CD4-positive, alpha-beta T cell treated with Interleukin-15 for 4 hours (primary cell): ENCODE measurements at places on chromosomes 1 and 21.

DNA sequence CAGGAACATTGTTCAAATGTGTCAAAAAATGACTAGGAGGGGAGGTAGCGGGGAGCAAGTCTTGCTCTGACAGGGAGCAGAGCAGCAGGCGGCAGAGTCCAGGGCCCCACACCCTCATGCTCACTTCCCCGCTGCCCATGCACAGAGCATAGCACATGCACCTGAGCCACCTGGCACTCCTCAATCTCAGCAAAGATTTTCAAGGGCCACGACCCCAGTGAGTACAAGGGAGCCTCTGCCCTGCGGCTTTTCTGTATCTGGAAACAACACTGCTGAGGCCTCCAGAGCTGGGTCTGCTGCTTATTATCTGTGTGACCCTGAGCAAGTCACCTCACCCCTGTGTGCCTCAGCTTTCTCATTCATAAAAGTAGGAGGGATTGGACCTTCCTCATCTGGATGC, 1.1 kb upstream of the GJB3 start:
- no peak for DNase-seq

DNA sequence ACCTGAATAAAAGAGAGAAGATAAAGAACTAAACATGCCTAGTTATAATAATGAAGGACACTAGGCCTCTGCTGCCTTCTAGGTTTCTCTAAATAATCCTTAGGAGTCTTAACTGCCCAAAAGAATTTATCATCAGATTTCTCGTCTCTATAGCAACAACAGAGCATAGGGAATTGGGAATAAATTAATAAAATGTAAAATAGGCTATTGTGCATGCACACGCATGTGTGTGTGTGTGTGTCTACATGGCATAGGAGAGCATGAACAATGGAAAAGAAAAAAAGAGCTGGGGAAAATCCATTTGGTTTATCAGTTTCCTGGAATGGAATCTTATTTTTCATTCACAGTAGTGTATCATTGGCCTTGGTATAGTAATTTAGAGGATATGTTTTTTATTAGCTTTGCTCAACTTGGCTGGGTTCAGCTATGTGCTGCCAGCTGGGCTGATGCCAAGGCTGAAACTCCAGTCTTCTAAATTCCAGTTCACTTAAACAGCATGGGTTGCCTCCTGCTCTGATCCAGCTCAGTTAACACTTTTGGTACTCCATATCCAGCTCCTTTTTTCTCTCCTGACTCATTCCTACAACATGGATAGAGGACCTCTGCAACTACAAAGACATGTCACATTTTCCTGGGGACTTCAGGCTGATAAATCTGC, 80.6 kb upstream of the SLFNL1 start:
- no peak for DNase-seq

- DNase-seq, result no peak
Observed at GRCh38 chr1:115076384-115076915, 12.9 kb downstream of the TSPAN2 start.

GRCh38 chr1:10878469-10878868, 82.0 kb upstream of the CASZ1 start:
- DNase-seq, result no peak

GRCh38 chr21:44428281-44428960, 26.9 kb upstream of the LRRC3 start:
- peak; percentile 7 for DNase-seq

DNA sequence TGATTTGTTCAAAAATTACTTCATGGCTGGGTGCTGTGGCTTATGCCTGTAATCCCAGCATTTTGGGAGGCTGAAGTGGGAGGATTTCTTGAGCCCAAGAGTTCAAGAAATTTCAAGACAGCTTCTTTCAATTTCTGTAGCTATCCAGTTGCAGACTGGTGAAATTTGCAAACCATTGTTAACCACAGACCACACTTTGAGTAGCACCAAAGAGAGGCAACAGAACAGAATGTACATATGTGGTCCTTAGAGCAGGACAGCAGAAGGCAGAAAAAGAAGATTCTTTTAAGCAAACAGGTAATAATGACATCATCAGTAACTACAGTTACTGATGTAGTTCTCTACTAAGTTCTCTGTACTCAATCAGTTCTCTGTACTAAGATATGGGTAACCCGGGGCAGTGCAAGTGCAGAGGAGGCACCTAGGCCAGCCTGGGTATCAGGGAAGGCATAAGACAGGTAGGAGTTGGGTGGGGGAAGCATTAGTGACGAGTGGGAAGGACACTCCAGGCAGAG, 5.5 kb upstream of the KLF17 start:
- no peak for DNase-seq

DNA sequence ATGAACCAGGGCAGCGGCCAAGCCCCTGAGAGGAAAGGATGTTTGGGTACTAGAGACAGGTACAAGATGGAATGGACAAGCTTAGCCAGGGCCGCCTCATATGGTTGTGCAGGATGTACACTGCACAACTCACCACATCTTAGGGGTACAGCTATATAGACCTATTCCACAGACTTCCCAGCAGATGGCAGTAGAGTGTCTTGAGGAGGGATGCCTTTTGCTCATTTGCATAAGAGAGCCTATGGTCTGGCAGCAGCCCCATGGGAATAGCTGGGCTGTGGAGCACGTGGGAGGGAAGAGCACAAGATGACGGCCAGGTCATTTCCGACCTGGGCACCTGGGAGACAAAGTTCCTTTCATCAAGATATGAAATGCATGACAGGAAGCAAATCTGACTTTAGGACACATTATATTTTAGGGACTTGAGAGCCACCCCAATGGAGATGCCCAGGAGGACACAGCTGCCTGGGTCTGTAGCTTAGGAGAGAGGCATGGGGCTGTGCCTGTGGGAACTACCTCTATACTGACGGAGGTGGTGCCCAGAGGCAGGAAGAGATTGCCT, 215.5 kb downstream of the KCNJ6 start:
- DNase-seq, result peak; percentile 25

DNA sequence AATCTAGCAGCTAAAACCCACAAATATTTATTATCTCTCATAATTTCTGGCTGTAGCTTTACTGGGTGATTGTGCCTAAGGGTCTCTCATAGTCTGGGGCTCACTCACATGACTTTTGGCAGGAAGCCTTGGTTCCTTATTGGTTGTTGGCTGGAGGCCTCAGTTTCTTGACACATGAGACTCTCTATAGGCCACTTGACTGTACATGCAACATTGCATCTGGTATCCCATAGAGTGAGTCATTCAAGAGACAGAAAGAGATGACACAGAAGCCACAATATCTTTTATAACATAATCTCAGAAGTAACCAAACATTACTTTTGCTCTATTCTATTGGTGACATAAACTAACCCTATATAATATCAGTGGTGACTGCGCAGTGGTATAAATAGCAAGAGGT, 128.5 kb upstream of the HNRNPU start:
- no peak for DNase-seq

GRCh38 chr1:112239683-112240330, 156.2 kb upstream of the CTTNBP2NL start:
- no peak for DNase-seq

DNA sequence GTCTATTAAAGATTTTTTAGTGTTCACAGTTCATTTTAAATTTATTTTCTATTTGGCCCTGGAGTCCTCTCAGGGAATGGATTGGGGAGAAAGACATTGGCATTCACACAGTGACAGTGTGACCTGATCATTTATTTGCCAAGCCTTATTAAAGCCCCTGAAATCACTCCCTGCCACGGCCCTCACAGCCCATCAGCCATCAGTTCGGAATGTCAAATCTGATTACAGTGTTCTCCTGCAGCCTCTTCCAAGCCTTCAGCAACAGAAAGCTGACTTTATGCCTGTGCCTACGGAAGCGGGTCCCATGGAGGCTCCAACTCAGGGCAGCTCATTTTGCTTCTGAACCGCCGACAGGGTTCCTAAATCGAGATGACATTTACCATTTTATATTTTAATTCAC, 451.2 kb downstream of the DSCAM start:
- no peak for DNase-seq

- no peak for DNase-seq
Observed at GRCh38 chr1:59357645-59358320, 60.9 kb downstream of the FGGY start.

- DNase-seq, result no peak
Observed at GRCh38 chr1:235073968-235074522, 54.6 kb downstream of the TOMM20 start.

- DNase-seq, result no peak
Observed at GRCh38 chr1:39165049-39165448, 39.4 kb upstream of the MACF1 start.

DNA sequence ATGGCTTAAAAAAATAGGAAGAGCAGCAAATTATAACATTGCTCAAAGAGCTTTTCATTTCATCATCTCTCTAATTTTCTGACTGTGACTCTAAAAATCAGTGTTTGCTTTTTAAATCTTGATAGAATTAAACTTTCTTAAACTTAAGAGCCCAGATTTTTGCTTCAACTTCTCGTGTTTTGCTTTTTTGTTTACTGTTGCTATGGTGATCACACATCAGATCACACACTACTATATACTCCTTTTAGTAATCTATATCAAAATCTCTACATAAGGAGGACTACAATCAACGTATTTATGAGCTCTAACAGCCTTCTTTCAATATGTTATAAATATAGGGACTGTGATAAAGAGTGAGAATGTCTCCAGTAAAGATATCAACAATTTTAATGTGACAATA, 537.3 kb downstream of the KCNT2 start:
- DNase-seq, result no peak

DNA sequence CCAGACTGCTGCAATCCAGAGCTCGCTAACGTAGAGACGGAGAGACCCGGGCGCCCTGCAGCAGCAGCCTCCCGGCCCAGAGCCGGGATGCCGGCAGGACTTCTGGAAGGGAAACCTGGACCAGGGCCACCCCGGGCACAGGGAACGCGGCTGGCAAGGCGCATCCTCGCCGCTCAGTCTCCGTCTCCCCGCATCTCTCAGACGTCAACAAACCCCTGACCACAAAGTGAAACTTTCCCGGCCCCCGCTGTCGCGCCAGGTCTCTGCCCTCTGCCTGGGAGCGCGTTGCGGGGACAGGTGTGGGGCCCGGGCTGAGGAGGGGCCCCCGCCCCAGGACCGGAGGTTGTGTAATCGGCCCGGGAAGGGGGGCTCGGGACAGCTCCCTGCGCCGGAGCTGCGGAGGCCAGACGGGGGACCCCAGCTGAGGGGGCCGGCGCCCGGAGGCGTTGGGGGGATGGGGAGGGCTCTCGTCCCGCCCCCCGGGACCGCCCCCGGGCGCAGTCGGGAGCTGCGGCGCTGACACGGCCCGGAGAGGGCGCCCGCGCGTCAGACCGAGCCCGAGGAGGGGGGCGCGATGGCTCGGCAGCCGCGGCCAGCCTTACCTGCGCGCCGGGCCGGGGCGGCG, 116.6 kb upstream of the HIVEP3 start:
- DNase-seq, result no peak

DNA sequence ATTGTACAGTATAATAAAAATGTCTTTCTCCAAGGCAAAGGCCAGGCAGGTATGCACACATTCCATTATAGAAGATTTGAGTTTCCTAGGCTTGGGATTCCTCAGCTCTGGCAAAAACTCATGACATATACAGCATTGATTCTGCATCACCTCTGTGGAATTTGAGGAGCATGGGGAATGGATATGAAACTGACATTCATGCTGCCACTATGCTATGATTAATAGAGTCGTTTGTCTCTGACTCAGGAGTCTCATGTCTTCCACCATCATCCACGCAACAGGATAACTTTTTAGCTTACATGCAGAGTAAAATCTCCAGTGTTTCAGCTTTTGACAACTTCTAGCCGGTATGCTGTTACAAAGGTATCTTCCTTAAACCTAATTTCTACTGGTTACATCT, 49.8 kb upstream of the ADORA3 start:
- DNase-seq, result no peak

- peak; percentile 31 for DNase-seq
Observed at GRCh38 chr1:160429702-160430535, 29.6 kb downstream of the VANGL2 start.

- no peak for DNase-seq
Observed at GRCh38 chr1:7454895-7455784, 316.0 kb upstream of the VAMP3 start.

GRCh38 chr1:41366455-41367287, 5.4 kb downstream of the FOXO6 start:
- peak; percentile 38 for DNase-seq

DNA sequence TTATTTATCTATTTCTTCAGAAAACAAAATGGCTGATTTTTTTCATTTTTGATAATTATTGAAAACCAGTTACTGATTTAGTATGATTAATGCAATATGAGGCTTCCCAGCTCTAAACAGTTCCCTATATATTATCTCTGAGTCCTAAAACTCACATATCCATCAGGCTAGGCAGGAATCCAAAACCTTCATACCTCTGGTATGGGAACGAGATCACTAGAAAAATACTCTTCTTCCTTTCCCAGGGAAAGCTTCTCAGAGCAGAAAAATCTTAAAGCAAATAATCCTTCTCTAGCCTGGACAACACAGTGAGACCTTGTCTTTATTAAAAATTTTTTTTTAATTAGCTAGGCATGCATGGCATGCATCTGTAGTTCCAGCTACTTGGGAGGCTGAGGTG, 42.5 kb downstream of the KDM5B start:
- no peak for DNase-seq

GRCh38 chr1:232813760-232814159, 8.5 kb downstream of the MAP10 start:
- DNase-seq, result no peak

DNA sequence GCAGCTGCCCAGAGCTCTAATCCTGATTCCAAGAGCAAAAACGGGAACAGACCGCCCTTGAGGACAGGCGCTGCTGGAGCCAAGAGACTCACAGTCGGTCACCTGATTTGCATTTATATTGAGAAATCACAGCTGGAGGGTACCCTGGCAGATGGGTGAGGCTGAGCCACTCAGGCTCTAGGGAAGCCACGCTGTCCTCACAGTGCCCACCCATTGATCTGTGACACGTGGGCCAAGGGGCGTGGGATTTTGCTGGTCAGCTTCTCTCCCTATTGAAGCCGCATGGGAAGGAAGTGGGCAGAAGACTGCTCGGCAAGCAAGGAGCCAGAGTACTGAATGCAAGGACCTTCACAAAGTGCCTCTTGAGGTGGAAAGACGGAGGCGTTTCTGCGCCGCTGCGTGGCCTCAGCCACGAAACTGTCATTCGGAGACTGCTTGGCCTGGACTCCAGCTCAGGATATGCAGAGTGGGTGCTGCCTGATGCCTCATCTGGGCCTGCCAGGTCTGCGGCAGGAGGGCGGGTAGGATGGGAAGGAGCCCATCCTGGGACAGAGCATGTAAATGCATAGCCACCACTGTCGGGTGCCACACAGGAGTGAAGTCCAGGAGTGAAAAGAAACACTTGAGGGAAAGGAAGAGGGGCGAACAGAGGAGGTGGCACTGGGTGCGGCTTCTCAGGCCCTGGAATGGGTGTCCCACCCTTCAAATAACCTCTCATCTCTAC, 139.8 kb downstream of the PGBD5 start:
- DNase-seq, result no peak
